Naive B cell (primary cell): ENCODE measurements at places on chromosomes 12 and 14.

DNA sequence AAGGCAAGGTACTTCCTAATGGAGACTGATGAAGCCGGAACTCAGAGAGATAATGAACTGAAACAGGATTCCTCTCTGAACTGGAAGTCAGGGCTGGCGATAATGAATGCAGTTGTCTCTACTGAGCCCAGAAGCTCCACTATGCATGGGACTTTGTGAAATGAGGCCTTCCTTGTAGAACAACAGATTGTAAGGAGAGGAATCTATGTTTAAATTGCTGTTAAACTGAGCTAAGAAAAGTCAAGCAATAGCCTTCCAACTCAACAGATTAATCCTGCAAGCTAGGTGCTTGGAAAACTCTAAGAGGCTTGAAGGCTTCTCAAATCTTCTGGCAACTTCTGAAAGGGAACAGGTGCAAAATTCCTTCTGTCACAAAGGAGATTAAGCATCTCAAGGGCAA, 119.5 kb upstream of the ARHGAP5 start:
- DNase-seq: no peak

DNA sequence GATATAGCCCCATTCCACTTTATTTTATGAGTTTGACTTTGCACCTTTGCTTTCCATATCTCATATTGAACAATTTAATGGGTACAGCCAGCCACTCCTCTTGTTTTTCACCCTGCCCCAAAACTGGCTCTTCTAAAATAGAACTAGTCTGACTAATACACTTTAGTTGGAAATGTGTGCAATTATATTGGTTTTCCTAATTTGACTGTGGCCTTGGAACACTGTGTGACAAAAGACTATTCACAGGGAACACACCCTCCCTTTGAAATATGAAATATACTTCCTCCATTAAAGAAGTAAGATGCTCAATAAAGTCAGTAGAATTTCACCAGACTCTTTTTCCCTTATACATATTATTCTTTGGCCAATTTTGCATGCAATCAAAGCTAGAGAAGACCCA, 218.6 kb upstream of the DCN start:
- no peak for DNase-seq

GRCh38 chr14:22131749-22132476, 457.1 kb downstream of the DAD1 start:
- no peak for DNase-seq

GRCh38 chr12:13149411-13149810, 45.9 kb upstream of the GSG1 start:
- DNase-seq: no peak

DNA sequence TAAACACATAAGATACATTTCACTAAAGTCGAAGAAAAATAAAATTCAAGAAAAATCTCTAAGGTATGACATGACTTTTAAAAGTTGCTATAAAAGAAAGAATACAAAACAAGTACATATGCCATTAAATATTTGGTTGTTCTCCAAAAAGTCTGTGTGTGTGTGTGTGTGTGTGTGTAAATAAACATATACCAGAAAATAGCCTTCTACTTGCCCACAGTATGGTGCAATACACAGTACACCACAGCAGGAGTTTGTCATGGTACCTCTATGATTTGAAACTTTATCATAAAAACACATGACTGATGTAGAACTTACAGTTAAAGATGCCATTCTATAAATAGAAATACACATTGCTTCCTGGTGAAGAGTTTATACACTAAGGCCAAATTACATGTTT, 692.7 kb upstream of the MGAT4C start:
- no peak for DNase-seq

DNA sequence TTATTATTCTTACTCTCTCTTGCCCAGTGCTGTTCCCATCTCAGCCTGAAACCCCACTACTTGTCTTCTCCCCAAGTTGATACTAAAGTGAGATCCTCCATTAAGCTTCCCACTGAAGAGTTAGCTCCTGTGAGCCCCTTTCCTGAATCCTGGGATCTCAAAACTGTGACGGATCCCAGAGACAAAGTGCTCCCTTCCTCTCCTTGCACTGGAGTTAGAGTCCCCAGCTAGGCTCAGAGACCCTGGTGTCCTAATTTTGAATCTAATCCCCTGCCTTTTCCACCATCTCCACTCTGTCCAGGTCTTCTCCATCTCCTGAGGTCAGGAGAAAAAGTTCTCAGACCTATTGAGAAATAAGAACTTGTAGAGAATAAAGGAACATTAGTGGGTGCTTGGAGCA, 17.6 kb upstream of the TBX3 start:
- no peak for DNase-seq

DNA sequence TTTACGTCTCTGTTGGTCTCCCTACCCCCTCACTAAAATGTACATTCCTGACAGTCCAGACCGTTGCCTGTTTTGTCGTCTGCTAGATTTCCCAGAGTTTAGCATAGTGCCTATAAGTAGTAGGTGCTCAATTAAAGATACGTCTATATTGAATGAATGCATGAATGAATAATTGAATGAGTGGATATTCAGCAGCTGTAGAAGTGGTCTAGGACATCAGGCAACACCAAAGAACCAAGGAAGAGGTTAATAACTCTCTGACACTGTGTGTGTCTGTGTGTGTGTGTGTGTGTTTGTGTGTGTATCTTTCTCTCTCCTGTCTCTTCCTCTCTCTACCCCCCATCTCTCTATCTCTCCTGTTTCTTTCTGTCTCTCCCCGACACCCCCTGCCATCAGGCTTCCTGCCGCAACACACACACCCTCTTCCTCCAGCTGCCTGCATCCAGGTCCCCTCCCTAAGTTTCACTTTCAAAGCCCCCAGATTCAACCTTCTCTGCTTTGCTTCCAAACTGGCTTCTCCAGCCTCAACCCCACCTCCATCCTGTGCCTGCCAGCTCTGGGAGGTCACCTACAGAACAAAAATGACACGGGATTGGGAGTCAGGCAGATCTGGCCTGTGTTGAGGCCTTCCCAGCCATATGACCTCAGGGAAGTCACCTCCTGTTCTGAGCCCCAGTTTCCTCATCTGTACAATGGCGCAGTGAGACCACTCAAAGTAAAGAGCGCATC, 119.9 kb upstream of the NCOR2 start:
- DNase-seq: no peak

- no peak for DNase-seq
These were observed 6.0 kb upstream of the TEX52 start for GRCh38 chr12:2862876-2863275.

DNA sequence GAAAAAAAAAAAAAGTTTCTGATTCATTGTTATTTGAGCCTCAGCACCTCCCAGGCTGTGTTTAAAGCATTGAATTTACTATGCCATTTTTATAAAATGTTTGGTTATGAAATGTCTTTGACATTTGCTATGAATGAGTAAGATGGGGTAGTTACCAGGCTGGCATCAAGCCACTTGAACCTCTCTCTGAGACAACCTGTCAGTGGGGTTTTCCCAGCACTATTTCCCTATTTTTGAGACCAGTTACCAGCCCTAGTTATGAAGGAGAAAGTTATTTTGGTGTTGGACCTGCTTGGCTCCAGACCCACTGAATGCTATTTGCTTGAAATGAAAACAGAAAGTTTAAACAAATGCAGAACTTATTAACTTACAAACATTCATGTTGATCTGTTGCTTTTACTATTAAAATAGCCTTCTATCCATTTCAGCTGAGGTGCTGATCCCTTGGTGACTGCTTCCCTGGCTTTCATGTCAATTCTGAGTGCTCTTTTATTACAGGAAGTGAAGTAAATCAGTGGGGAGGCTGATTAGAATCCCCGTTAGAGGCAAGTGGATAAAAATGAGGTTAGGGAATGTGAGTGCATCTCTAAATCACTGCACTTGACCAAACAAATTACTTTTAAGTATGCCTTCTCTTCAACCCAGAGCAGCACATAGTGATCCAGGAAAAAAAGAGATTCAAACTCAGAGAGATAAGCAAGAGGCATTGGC, 37.8 kb downstream of the LLPH start:
- DNase-seq: no peak

DNA sequence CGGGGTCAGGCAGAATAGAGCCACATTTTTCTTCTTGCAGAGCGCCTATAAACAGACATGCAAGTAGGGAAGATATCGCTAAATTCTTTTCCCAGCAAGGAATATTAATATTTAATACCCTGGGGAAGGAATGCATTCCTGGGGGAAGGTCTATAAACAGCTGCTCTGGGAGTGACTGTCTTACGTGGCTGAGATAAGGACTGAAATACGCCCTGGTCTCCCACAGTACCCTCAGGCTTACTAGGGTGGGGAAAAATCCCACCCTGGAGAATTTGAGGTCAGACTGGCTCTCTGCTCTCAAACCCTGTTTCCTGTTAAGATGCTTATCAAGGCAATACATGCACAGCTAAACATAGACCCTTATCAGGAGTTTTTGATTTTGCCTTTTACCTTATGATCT, 262.3 kb downstream of the CEP128 start:
- DNase-seq: no peak

- no peak for DNase-seq
These were observed 89.3 kb upstream of the RFX4 start for GRCh38 chr12:106493531-106493930.

GRCh38 chr14:29654901-29655550, 272.6 kb downstream of the PRKD1 start:
- no peak for DNase-seq

- no peak for DNase-seq
These were observed 1.4 kb upstream of the SOX5 start for GRCh38 chr12:23950775-23951451.

DNA sequence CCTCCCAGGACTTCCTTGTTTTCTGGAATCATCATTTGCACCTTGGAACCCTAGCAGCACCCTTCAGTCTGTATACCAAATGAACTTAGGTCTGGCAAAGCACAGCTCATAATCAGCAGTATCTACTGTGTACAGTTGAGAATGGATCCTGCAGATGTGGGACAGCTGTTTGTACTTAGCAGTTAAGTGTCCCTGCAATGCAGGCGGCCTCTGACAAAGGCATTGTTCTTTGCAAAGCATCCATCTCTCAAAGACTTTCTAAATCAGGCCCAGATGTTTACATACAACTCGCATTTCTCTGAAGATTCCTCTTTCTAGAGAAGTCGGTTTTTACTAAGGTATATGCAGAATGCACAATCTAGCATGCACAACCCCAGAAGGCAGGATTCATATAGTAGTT, 170.5 kb upstream of the RBM19 start:
- DNase-seq: no peak
